ENCODE measurements at places on chromosomes 6 and 20.

GRCh38 chr6:7580537-7580926 lies 9.5 kb upstream of the SNRNP48 start:
- no peak for DNase-seq

DNA sequence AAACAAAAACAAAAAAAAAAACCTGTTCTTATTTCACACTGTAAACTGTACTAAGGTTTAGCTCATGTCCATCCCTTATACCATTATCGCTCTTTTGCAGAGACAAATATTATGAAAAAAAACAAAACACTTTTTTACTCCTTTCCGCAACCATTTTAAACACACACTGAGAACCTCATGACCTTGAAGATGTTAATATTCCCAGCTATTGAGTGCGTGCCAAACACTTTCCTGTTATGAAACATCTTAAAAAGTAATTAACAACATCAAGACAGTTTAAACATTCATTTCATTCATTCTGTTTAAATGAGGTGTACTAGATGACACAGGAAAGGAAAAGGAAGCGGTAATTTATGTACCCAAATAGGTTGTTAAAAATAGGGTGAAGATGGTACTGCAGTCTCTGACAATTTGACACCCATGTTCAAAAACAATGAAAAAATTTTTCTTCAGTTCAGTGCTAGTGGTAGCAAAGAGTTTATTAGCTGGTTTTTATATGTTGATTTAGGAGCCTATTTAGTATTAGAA lies 3.9 kb upstream of the ARHGAP18 start:
- no peak for DNase-seq

- DNase-seq, result no peak
These were observed 194.9 kb upstream of the SMLR1 start for GRCh38 chr6:130632277-130632676.

- DNase-seq, result no peak
These were observed 281.5 kb upstream of the CDH4 start for GRCh38 chr20:60970601-60971000.

DNA sequence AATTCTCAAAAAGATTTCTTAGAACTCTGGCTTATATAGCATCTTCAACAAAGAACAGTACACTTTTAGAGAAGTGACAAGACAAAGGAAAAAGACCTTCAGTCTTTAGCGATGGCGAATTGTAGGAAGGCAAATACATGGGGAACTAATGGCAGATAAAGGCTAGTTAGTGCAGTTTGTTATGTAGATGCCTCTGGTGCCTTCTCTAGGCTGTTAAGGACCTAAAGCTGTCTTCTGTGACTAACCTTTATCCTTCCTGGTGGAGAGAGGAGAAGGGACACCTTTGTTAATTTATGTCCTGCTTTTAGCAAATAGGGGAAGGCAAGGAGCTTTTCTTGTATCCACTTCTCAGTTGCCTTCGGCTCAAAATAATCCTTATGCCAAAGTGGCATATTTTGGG lies 7.2 kb downstream of the ANKRD6 start:
- DNase-seq, result no peak

GRCh38 chr20:38336726-38337125 lies 9.6 kb upstream of the LBP start:
- DNase-seq, result no peak

- DNase-seq, result peak; percentile 14
These were observed 115.3 kb upstream of the ID4 start for GRCh38 chr6:19721766-19722377.

- DNase-seq, result no peak
These were observed 375.5 kb downstream of the PAX1 start for GRCh38 chr20:22080985-22081384.

DNA sequence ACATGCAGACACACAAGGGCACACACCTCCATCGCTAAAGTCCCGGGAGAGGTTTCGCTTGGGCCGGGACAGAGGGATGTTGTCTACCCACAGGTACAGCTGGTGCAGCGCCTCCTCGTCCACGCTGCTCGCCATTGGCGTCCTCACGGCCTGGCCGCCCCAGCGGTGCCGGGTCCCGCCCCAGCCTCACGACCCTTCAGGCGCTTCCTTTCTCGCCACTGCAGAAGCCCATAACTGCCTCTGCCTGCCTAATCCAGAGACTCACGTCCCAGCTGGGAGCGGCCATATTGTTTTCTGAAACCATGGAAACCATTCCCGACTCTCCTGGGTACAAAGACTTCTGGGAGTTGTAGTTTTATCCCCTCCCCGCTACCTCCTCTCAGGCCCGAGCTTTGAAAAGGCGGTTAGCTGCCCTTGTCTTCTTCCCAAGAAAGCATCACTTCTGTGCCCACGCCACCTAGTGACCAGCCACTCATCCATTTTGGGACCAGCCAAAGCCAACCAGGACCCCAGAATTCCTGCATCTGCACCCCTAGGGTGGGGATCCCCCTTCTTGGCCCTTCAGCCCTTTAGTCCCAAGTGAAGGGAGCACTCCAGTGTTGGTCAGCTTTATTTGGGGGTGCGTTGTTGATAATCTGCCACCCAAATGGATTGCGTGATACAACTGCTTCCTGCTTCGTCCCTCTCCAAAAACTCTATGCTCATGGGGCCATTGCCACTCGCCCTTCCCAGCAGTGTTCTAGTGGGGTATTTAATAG lies at the start of gene SPEF1:
SPEF1 (minus strand) TSS at position 296 of the 758 bp plus-strand sequence; CDS start at position 135, 161 bp downstream.
- peak; percentile 67 for DNase-seq

DNA sequence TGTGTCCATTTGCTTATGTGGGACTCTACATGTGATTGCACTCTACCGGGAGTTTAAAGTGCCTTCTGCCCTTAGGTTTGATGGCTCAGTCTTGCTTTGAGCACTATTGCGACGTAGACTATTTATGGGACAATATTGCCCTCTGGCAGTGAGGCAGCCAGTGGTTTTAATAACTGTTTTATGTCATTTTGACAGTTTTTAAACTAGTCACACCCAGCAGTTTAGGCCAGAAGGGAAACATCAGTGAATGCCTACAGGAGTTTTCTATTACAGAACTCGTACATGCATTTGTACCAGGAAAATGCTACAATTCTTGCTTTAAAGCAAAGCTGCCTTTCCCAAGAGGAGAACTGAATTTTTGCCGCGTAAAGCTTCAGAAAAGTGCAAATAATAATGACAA lies 813.7 kb downstream of the KIF16B start:
- no peak for DNase-seq

DNA sequence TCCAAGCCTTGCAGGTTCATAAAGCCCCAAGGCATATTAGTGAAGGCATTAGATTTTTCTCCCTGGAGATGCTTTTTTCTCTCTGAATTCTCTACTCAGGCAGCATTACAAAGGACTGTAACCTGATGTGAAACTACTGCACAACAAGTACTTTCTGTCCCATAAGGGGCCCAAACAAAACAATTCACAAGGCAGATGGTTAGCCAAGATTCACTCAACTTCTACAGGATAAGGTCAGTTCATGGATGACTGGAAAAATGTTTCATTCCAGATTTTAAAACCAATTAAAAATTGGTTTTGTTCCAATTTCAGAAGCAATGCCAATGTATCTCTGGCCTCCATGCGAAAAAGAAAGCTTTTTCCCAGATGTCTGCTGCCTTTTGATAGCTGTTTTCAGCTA lies 181.8 kb downstream of the KHDC1L start:
- DNase-seq, result no peak

- DNase-seq, result no peak
These were observed 942.9 kb downstream of the KIF16B start for GRCh38 chr20:15630360-15630759.

- DNase-seq, result no peak
These were observed 50.2 kb downstream of the TRAM2 start for GRCh38 chr6:52526634-52527033.

DNA sequence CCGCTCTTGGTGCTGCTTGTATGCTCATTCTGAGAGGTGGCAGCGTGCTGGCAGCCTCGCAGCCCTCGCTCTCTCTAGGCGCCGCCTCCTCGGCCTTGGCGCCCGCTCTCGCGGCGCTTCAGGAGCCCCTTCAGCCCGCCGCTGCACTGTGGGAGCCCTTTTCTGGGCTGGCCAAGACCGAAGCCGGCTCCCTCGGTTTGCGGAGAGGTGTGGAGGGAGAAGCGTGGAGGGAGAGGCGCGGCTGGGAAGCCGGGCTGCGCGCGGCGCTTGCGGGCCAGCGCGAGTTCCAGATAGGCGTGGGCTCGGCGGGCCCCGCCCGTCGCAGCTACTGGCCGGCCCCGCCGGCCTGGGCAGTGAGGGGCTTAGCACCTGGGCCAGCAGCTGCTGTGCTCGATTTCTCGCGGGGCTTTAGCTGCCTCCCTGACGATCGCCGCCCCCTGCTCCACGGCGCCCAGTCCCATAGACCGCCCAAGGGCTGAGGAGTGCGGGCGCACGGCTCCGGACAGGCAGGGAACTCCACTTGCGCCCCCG lies 19.5 kb upstream of the FAM8A1 start:
- DNase-seq, result peak; percentile 11

DNA sequence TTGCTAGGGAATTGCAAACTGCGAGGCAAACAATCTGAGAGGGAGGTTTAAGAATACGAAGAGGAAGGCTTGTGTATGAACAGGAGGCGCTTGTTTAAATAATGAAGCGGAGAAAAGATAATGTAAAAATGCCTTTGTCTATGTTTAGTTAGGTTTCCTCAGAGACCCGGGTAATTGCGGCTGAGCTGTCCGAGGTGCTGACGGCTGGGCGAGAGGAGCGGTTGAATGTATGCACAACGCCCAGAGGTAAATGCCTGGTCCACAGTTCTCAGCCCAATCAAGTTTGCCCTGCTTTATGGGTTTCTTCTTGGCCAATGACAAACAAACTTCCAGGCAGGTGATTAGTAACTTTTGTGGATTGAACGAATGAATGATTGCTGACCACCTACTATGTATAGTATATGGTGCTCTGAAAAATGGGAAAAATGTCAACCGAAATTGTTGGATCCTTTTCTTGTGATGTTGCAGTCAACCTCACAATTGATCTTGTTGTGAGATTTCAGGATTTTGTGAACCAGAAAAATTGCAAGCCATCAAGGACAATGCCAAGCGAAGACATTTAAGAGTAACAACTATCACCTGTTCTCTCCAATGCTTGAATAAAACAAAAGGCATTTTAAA lies 38.3 kb upstream of the SLC32A1 start:
- DNase-seq, result peak; percentile 70

- no peak for DNase-seq
These were observed 571.0 kb upstream of the NOX3 start for GRCh38 chr6:156026486-156027247.

- no peak for DNase-seq
These were observed 40.2 kb downstream of the HBS1L start for GRCh38 chr6:135014353-135014832.

- no peak for DNase-seq
These were observed 23.1 kb upstream of the VIP start for GRCh38 chr6:152727507-152727906.

- DNase-seq, result no peak
These were observed 64.4 kb upstream of the TMEM170B start for GRCh38 chr6:11473008-11473740.

DNA sequence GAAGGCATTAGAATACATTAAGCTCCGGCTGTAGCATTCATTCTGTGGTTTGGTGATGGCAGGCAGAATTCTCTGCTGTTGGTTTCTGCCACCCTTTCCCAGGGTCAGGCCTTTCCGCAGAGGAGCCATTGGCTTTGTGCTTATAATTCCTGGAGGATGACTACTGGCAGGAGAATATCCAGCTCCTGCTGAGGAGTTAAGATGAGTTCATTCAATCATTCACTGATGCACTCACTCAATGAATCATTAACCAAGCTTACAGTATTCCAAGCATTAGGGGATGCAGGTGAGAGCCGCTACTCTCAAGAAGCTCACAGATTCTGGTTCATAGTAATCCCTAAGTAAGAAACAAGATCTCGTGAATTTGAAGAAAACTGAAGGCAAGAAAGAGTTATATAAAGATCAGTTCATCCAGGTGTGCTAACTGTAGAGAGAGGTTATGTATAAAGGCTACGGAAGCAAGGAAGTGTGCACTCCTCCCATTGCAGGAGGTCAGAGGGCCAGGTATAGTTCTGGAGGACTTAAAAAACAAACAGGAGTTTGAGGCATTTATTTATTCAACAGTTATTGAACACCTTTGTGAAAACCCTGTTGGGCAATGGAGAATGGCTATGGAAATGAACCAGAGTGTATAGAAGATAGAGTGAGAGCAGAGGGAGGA lies 75.5 kb downstream of the HMGN3 start:
- no peak for DNase-seq

DNA sequence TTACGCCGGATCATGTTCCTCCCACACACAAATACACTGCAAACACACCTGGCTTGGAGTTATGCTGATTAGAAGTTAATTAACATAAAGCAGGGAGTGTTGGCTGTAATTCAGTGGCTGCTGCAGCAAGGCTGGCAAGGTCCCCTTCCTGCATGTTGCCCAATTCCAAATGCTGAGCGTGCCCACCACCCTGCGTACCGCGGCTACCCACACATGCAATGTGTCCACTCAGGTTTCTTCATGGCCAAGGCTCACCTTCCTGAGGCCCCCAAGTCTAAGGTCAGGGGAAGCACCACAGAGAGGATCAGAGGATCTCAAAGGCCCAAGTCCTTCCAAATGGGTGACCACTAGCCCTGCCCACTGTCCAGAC lies 11.6 kb upstream of the PRND start:
- no peak for DNase-seq

DNA sequence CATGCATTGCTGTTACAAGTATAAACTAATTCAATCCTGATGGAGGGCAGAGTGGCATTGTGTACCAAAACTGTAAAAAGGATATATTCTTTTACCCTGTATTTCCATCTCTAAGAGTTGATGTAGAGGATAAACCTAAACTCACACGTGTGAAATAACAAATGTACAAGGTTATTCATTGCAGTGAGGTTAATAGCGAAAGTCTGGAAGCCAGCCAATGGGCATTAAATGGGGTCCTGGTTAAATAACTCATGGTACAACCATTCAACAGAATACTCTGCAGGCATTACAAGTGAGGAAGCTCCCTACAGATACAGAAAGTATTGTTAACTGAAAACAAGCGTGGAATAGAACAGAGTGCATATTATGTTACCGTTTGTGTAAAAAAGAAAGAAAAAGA lies 56.9 kb downstream of the BCAS1 start:
- DNase-seq, result no peak

DNA sequence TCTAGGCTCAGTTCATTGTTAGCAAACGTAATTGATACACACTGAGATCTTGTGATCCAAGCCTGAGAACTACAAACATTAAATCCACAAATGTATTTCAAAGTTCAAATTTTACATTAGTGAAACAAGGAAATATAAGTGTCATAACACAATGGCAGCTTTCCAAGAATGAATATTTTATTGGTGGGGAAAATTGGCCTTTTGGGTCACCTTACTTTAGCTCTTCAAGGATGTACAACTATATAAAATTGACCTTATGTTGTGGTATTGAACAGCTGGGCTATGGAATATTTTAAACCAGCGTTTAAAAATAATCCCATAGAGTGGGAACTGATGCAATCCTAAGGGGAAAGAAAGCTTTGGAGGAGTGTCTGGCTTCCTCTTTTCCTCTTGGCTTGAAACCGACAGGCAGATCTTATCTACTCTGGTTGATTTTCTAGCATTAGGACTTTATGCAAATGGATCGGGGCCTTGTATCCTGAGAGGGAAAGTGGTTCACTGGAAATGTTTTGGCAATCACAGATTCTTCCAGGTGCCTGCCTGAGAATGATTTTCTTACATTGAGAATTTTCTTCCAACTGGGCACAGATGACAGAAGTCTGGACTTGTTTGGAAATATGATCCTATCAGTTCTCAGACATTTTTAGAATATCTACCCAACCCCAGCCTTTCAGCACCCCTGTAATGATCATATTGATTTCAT lies 184.8 kb upstream of the ECI2 start:
- no peak for DNase-seq

Data from neural crest cell (in vitro differentiated cells).